ENCODE measurements at places on chromosomes 6 and 20.

GRCh38 chr20:44742304-44743079 is 3.2 kb upstream of the KCNK15 start:
- no peak for DNase-seq

GRCh38 chr20:23608251-23608846 is 2.6 kb upstream of the CST9 start:
- DNase-seq = no peak

DNA sequence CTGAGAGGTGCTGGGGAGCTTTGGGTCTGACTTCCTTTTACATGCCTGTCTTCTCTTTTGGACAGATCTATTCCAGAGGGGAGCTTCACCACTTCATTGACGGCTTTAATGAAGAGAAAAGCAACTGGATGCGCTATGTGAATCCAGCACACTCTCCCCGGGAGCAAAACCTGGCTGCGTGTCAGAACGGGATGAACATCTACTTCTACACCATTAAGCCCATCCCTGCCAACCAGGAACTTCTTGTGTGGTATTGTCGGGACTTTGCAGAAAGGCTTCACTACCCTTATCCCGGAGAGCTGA is 13.1 kb downstream of the PRDM1 start:
- DNase-seq = no peak

GRCh38 chr20:59183751-59184150 is 20.1 kb downstream of the ZNF831 start:
- no peak for DNase-seq

GRCh38 chr6:142238881-142239280 is 62.9 kb upstream of the ADGRG6 start:
- no peak for DNase-seq

GRCh38 chr6:91142154-91142553 is 555.3 kb upstream of the MAP3K7 start:
- DNase-seq = no peak

- DNase-seq = no peak
Measured at GRCh38 chr20:61185181-61185580, 66.9 kb upstream of the CDH4 start.

DNA sequence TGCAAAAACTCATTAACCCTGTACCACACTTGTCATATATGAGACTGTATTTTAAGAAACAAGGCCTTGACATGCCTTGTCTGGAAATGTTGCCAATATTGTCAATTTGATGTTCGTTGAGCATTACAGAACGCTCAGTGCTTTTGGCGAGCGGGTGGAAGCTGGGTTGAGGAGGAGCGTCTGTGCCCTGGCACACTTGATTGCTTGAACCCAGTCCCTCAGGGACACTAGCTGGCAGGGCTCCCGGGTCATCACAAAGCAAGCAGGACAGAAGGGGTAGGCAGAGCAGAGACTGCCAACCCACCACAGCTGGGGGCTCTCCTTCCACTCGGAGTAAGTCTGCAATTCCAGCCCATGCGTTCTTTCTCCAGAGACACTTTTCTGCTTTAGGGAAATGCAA is 286.3 kb downstream of the KHDC1L start:
- DNase-seq = no peak

- no peak for DNase-seq
Measured at GRCh38 chr6:166584155-166584554, 2.3 kb downstream of the RAMACL start.

GRCh38 chr6:139030228-139030963 is 1.9 kb downstream of the ABRACL start:
- DNase-seq = no peak

DNA sequence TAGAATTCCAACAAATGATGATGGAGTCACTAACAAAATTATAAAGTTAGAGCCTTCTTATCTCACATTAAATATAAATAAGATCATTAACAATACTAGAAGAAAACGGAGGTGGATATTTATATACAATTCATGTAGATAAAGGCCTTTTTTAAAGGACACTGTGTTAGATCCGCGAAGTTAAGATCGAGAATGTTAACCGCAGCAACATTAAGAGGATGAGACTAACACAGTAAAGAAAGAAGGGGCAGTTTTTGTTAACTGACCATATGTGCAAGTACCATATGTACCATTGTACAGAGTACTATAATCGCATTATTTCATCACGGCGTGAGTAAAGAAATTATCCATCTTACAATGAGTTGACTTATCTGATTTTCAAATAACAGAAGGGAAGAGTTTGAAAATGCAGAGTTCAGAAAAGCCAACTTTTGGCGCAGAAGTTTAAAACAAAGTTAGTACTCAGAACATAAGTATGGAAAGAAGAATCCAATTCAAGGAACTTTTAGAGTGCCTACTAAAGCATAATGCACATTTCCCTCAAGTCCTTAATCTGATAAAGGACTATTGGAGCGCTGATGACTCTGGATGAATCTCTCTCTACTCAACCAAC is 1.4 kb downstream of the FBXL4 start:
- no peak for DNase-seq

DNA sequence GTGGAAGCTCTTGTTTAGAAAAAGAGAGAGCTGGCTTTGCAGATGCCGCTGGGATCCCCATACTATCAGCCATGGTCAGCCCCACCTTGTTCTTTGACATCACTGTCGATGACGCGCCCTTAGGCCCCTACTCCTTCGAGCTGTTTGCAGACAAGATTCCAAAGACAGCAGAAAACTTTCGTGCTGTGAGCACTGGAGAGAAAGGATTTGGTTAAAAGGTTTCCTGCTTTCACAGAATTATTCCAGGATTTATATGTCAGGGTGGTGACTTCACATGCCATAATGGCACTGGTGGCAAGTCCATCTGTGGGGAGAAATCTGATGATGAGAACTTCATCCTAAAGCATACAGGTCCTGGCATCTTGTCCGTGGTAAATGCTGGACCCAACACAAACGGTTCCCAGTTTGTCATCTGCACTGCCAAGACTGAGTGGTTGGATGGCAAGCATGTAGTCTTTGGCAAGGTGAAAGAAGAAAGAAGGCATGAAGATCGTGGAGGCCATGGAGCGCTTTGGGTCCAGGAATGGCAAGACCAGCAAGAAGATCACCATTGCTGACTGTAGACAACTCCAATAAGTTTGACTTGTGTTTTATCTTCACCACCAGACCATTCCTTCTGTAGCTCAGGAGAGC is 2.4 kb upstream of the BLCAP start:
- no peak for DNase-seq

DNA sequence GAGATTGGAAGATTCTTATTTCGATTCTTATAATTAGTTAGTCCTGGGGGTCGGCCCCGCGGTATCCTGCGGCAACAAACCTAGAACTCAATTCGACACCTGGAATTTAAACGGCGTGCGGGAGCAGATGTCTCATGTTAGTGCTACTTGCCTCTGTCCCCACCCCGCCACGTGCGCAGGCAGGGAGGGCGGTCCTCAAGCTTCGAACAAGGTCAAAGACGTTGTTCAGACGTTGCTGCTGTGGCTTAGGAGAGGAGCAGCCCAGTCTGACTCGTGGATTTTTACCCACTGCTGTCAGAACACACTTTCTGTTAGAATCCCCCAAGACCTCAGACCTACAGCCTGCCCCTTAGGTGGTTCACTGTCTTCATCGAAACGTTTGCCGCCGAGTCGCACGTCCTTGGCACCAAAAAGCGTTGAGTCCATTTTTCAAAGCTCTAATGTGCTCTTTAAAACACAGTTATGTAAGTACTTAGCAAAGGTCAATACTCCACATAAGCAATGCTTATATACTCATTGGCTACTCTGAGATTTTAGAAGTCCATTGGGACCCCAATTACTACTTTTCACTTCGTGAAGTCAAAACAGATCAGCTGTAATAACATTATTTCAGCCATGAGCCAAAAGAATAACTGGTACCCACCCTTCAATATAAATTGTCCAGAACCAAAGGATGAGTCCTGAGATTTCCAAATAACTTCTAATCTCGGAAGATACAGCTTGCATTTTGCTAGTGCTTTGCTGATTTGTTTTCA is 2.7 kb upstream of the C6orf62 start:
- DNase-seq = no peak

DNA sequence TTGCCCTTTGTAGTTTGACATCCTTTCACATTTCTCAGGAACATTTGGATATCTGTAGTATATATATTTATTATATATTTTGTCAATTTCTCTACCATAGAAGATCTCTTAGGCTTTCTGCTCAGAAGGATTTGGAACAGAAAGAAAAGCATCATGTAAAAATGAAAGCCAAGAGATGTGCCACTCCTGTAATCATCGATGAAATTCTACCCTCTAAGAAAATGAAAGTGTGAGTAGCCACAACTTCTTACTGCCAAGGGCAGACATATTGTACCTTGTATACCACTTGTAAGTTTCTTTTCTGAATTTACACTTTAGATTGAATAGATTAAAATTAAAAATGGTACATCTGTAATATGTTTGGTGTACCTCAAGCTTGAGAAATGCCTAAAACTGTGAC is 31.2 kb downstream of the TPX2 start:
- no peak for DNase-seq

DNA sequence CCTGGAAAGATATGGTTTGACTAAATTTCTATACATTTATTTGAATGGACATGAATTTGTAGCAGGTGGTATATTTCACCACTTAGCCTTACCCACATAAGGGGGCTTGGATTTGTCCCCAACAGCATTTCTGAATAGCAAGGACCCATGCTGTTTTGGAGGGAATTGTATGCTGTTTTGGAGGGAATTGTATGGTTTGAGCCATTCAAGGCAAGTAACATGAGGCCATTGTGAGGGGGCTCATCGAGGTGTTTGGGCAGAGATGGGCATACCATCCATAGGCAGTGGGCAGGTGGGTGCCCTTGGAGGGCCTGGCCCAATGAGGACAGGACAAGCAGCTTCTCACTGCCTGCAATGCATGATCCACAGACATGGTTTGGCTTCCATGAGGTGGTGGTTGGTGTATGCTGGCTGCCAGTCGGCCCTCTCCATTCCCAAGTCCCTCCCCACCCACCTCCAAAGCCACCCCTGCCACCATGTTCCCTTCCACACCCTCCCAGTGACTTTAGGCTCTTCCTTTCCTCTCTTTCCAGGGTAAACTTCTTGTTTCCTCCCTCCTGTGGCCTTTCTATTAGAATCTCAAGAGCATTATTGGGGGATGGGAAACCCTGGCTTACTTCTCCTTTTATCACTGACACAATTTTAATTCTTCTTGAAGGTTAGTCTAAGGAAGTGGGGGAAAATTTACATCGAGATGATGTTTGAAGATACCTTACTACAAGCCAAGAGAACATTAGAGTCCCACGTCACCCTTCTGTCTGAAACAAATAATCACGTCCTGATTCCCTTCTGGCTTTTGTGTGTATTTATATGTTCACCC is 13.2 kb upstream of the PXDC1 start:
- no peak for DNase-seq

DNA sequence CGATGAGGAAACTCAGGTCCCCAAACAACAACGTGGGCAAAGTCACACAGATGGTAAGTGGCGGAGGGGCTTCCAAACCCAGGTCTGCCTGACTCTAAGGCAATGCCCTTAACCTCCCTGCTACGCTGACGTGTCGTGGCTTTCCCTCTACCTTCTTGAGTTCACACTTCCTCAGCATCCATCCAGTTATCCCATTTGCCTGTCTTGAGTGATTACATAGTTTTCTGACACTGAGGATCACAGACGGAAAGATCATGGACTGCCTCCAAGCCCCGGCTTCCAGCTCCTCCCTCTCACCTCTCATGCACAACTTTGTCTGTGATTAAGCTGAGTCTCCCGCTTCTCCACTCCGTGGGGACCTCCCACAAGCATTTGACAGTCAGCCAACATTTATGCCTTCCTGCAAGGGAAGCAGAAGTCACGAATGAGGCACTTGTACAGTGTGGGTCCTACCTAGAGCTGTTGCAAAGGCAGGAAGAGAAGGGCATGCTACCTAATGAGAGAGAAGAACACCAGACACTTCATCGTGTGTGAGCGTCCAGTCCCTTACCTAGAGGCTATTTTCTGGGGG is 33.8 kb downstream of the TBC1D7 start:
- no peak for DNase-seq

GRCh38 chr20:15609921-15610320 is 963.3 kb downstream of the KIF16B start:
- DNase-seq = no peak

DNA sequence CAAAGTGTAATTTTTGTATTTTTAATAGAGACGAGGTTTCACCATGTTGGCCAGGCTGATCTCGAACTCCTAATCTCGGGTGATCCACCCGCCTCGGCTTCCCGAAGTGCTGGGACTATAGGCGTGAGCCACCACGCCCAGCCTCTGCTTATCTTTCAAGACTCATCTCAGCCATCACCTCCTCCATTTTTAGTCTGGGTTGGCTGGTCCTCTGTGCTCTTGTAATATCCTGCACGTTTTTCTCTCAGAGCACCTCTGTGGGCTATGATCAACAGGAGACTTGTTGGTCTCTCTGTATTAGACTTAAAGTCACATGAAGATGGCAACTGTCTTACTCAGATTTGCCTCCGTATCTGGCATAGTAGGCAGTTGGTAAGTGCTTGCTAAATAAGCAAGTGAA is 7.6 kb downstream of the NOTCH4 start:
- no peak for DNase-seq

DNA sequence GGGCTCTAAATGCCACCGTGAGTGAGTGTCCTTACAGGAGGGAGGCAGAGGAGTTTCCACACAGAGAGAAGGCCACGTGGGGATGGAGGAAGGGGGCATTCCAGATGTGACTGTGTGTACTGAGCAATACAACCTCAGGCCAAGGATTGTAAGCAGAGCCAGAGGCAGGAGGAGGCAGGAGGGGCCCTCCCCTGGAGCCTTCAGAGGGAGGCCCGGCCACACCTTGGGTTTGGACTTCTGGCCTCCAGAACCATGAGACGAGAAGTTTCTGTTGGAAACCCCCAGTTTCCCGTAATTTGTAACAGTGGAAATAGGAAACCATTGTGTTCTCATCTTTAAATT is 9.3 kb upstream of the KIF25 start:
- DNase-seq = no peak

DNA sequence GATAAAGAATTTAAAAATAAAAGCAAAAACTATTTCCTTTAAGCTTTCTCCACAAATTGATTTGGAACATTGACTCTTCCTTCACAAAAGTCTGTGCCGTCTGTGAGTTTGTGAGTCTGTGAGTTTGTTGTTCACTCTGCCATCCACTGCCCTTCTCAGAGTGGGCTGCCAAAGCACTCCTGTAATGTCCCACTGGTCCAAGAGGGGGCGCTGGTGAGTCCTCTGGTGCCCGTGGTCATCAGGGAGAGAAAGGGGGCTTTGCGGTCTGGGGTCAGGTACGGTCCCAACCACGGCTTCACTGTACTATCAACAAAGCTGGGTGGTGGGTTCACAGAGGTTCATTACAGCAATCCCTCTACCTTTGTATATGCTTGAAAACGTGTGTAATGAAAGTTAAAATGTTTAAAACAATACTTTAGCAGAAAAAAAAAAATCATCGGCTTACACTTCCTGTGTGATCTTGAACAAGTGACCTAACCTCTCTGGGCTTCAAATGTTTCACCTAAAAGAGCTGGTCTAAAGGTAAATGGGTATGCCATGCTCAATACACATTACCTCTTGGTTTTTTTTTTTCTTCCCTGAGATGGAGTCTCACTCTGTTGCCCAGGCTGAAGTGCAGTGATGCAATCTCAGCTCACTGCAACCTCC is 5.6 kb upstream of the ANKRD60 start:
- DNase-seq = peak; percentile 71

DNA sequence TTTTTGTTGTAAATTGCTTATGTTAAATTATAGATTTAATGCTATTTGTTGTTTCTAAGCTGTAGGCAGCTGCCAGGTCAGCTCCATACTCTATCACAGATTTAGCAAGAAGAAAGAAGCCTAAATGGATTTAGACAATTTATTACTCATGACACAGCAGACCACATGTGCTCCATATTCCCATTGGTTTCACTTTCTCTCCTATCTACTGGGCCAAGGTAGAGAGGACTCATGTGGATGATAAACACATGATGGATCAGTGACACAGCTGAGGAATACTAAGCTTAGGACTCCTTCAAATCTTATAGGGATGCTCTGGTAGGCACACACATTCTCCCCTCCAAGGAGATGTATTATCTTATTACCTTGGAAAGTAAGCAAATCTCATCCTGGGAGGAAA is 553.0 kb upstream of the ADGRB3 start:
- no peak for DNase-seq

Data from activated T-cell treated with anti-CD3 and anti-CD28 coated beads, Interleukin-2, amount 50 U/mL, for 24 hours (primary cell).